ENCODE measurements at places on chromosomes 12 and 14. TPM values are rescaled to one million over a fixed set of nuclear protein-coding genes. Genes with fewer than 3 reads are reported as not detected.

- DNase-seq = no peak
These were observed 118.7 kb downstream of the KSR2 start for GRCh38 chr12:117850048-117850447.

GRCh38 chr14:103739793-103740501 is 24.3 kb downstream of the ZFYVE21 start:
- DNase-seq = no peak

MMAB gene
- 30.8 TPM for polyA plus RNA-seq

PLA2G1B gene
- not detected for polyA plus RNA-seq

ADAMTS20 gene
- polyA plus RNA-seq = 0.07 TPM

DNA sequence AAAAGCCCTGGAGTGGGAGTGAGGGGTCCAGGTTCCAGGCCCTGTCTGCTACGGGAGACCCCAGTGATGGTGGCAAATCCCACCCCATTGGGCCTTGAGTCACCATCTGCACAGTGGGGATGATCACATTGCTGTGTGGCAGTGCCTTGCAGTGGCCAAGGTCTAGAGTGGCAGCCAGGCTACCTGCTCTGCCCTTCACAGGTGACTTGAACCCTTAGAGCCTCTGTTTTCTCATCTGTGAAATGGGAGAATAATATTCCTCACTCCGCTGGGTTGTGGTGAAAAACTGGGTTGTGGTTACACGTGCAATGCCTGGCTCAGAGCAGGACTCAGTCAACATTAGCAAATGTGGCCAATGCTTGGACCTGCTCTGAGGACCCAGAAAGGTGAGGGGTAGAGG is 58.2 kb downstream of the MVK start:
- DNase-seq = no peak

- DNase-seq = no peak
These were observed 37.3 kb upstream of the CSRP2 start for GRCh38 chr12:76916170-76916540.

GRCh38 chr12:28409892-28410291 is 219.6 kb downstream of the CCDC91 start:
- no peak for DNase-seq

GRCh38 chr12:123946152-123946515 is 26.5 kb downstream of the CCDC92 start:
- DNase-seq = no peak

CCDC177 gene
- not detected for polyA plus RNA-seq

- DNase-seq = no peak
These were observed 19.1 kb downstream of the SLC25A47 start for GRCh38 chr14:100342195-100342594.

DNA sequence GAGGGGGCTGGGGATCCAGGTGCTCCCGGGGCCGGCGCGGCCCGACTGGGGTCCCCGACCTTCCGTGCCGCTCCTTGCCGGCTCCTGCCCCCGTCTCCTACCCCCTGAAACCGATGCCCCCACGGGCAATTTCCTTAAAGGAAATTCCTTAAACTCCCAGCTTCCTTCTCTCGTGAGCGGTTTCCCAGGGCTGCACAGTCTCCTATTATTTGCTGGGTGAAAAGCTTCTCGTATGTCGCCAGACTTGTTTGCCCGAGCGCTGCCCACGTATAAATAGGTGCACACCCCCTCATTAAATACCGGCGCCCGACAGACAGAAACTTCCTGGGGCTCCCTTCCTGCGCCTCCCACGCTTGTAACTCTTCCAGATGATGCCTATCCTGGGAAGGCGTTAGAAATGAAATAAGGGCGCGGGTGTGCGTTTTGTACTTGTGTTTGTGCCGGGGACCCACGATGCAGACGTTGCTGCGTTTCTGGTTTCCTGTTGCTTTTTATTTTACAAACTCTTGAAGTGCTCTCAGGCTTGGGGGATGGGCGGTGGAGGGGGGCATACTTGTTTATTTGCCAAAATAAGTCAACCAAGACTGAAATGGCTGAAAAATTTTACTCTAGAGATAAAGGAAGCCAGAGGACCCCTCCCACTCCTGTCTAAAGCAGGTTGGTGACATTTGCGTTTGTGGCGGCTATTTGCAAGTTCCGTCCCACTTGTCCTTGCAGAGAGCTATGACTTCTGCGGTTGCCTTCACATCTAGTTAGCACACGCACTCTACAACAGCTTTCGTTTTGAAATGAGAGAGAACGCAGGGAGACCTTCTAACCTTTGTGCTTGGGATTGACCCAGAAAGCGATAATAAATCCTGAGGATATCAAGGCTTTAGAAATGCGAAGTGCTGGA is 1.0 kb downstream of the HIP1R start:
- DNase-seq = no peak

- DNase-seq = no peak
These were observed 114.9 kb downstream of the ANO2 start for GRCh38 chr12:5830111-5830510.

GLIPR1L1 gene
- not detected for polyA plus RNA-seq

DNA sequence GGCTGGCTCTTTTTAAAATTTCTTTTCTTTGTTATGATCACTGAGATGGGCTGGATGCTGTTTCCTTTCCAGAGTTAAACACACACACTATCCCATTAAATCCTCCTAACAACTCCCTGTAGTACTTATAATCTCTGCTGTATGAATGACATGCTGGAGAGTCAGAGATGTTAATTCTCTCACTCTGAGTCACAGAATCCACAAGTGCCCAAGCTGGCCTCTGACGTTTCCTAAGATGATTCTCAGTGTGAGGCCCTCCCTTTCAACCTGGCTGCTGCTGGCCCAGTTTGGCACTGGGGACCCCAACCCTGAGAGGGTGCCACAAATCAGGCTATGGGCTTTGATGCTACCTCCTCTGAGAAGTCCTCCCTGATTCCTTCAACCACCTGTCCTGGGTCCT is 5.4 kb downstream of the NOS1 start:
- DNase-seq = no peak

- no peak for DNase-seq
These were observed 6.2 kb upstream of the OAS1 start for GRCh38 chr12:112900298-112901145.

GRCh38 chr12:121144416-121144914 is 11.8 kb downstream of the P2RX7 start:
- no peak for DNase-seq

- DNase-seq = no peak
These were observed 572.8 kb upstream of the FBXO33 start for GRCh38 chr14:40004871-40005500.
